ENCODE measurements at places on chromosomes 4 and X.

DNA sequence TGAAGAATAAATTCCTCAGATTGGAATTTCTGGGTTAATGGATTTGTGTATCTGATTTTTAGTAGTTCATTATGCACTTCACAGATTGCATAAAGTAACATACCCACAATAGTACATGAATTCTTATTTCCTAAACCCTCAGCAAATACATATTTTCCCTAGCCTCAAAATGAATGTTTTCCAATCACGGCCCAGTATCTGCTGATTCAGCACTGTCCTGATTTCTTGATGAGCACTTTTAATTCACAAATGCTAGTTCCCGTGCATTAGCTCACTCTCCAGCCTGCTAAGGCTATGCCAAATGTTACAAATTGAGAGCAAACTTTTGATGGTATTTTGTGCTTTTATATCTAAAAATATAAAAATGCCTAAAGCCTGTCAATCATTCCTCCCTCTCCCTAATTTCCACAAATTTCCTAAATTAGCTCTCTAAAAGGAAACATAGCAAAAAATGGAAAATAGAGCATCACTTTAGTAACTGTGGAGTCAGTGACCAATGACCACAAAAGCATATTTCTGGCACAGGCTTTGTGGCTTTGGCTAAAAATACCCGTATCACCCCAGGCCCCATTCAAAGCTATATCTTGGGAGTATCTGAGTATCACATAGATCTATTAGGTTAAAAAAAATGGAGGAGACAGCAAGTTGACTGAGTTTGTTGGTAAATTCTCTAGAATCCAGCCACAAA lies 75.5 kb downstream of the NAF1 start:
- DNase-seq = no peak

- no peak for DNase-seq
Measured at GRCh38 chr4:75736862-75737261, 12.5 kb downstream of the USO1 start.

GRCh38 chr4:99447079-99447478 lies 11.9 kb upstream of the ADH7 start:
- DNase-seq = peak; percentile 75

- peak; percentile 83 for DNase-seq
Measured at GRCh38 chr4:23789762-23790161, 100.1 kb downstream of the PPARGC1A start.

All from fibroblast of lung (primary cell).